Activated CD8-positive, alpha-beta T cell treated with anti-CD3 and anti-CD28 coated beads for 36 hours (primary cell): ENCODE measurements at places on chromosomes 2 and 18.

- no peak for DNase-seq
Measured at GRCh38 chr18:43175257-43175656, 59.8 kb upstream of the RIT2 start.

GRCh38 chr2:227474410-227474809 lies 2.5 kb downstream of the AGFG1 start:
- no peak for DNase-seq

DNA sequence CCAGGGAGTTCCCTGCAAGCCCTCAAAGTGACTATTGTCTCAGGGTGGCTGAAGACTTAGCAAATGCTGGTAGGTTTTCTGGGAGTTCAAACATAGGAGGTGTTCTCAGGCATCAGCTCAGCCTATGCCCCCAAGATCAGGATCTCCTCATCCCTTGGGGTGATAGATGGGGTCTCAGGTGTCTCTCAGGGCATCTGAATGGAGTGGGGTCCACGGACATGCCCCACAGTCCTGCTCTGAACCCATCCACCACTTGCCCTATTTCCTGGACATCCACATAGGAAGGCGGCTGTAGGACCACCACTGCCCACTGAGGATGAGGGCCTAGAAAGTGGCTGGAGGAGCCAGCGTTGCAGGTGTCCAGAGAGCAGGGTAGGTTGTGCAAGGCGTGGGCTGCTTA lies 287.0 kb upstream of the CXCR4 start:
- DNase-seq, result no peak

DNA sequence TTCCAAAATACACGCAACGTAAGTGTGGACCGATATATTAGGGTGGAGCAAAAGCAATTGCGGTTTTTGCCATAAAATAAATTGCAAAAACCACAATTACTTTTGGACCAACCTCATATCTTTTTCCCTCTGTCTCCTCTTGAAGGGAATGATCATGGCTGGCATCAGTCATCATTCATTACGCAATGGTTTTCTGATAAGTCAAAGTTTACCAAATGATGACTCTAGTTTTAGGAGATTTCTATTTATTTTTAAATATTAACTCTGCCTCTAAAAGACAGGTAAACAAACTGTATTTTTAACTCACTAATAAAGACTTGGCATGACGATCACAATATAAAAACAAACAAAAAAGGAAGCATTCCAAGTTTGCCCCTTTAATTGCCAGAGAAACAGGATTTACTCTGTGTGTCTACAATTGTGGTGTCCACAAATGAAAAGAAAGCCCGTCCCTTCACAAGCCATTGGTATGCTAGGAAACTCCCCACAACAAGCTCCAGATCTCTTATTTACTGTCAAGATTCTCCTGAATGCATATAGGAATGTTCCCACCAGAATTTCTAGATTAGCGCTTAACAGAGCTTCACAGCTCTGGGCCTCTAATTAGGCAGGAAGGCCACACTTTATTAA lies 61.3 kb downstream of the IRS1 start:
- DNase-seq, result no peak

GRCh38 chr2:45777996-45778719 lies 126.7 kb downstream of the PRKCE start:
- no peak for DNase-seq

DNA sequence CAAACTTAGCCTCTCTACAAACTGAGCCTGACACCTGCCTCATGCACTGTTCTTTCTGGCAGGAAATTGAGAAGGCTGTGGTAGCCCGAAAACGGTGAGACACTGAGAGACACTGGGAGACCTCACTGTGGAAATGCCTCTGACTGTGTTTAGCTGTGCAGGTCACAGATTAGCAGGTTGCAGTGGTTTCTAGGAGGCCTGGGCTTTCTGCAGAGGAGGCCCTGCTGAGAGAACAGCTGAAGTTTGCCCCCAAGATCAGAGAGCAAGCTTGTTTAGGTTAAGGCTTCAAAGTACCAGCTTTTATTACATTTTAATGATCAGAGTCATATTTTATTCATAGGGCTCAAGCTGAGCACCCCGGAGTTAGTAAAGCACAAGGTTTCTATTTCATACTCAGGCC lies 68.7 kb upstream of the LYPD6 start:
- no peak for DNase-seq

GRCh38 chr2:67923696-67924095 lies 139.1 kb downstream of the C1D start:
- no peak for DNase-seq

GRCh38 chr2:168907940-168908662 lies 7.0 kb downstream of the G6PC2 start:
- DNase-seq, result no peak

- no peak for DNase-seq
Measured at GRCh38 chr2:170052151-170052550, 125.8 kb upstream of the MYO3B start.

- peak; percentile 77 for DNase-seq
Measured at GRCh38 chr2:9753665-9754531, 89.4 kb upstream of the TAF1B start.

GRCh38 chr2:224969095-224969494 lies 73.2 kb downstream of the DOCK10 start:
- DNase-seq, result no peak

GRCh38 chr2:42846932-42847595 lies 54.7 kb upstream of the HAAO start:
- DNase-seq, result no peak

GRCh38 chr2:27779417-27780055 lies 8.0 kb downstream of the MRPL33 start:
- DNase-seq, result no peak

GRCh38 chr2:197189426-197190099 lies 121.0 kb downstream of the ANKRD44 start:
- DNase-seq, result no peak

- DNase-seq, result no peak
Measured at GRCh38 chr2:29816651-29817050, 104.7 kb downstream of the ALK start.

DNA sequence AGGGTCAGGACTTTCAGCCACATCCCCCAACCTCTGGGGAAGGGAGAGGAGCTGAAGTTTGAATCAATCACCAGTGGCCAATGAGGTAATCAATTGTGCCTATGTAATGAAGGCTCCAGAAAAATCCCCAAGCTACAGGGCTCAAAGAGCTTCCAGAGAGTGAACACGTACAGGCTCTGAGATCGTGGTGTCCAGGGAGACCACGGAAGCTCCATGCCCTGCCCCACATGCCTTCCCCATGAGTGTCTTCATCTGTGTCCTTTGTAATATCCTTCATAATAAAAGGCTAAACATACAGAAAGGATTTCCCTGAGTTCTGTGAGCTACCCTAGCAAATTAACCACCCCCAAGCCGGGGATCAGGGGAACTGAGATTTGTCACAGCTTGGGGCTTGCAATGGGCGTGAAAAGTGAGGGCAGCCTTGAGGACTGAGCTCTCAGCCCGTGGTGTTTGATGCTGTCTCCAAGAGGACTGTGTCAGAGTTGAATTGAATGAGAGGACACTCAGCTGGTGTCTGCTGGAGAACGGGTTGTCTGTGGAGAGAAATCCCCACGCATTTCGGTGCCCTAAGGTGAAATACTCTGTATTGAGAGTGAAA lies 25.5 kb upstream of the TUBB6 start:
- no peak for DNase-seq

DNA sequence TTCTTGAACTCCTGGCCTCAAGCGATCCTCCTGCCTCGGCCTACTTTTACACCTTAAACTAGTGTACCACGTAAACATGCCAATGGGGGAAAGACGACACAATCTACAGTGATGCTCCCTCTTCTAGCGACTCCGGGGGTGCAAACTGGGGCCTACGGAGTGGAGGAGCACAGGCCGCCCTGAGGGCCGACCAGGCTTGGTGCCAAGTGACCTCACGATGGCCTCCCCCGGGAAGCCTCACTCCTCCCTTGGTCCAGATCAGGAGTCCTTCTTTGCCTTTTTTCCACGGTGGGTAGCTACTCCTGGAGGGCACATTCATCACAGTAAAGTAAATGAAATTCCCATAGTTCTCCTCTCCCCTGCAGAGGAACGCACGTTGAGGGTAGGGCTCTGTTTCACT lies 73.5 kb downstream of the HNRNPLL start:
- no peak for DNase-seq

DNA sequence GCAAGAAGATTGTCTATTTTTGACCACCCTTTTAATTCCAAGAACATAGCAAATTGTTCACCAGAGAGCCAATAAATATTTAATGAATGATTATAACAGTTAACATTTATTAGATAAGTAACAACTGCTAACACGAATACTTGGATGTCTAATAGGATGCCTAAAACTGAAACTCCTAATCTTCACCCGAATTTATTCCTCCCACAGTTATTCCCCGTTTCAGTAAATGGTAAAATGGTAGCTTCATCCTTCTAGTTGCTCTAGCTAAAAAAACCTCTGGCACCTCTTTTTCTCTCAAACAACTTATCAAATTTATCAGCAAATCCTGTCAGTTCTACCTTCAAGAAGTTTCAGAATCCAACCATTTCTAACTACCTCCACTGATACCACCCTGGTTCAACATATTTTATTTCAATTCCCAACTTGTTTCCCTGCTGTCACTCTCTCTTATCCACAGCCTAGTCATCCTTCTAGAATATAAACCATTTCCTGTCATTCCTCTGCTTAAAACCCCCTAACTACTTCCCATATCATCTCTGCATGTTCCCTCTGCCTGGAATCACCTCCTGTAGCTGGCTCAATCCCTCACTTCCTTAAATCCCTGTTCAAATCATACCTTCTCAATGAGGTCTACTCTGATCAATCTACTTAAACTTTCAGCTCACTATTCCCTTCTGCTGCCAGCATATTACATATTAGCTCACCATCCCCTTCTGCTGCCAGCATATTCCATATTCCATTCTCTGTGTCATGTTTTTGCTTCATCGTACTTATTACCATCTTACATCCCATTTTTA lies 93.8 kb downstream of the ROCK2 start:
- no peak for DNase-seq

- DNase-seq, result no peak
Measured at GRCh38 chr2:210626849-210627248, 70.5 kb downstream of the CPS1 start.

- DNase-seq, result no peak
Measured at GRCh38 chr2:197103363-197103762, 176.9 kb upstream of the PGAP1 start.

DNA sequence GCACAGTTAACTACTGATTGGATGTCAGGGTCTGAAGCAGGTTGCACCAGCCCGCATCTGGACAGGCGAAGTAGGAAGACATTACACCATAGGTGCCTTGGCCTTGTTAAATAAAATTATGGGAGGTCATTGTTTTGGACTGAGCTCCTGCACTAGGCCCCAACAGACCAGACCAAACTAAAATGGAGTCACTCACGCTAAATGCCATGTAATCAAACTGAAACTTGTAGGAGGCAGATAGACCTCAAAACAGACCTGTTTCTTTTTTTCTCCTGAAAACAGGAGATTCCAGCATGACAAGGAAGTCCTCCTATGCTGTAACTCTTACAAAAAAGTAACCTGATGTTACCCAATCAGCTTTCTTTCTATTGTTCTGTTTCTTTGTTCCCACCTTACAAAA lies 15.5 kb upstream of the NFU1 start:
- no peak for DNase-seq

DNA sequence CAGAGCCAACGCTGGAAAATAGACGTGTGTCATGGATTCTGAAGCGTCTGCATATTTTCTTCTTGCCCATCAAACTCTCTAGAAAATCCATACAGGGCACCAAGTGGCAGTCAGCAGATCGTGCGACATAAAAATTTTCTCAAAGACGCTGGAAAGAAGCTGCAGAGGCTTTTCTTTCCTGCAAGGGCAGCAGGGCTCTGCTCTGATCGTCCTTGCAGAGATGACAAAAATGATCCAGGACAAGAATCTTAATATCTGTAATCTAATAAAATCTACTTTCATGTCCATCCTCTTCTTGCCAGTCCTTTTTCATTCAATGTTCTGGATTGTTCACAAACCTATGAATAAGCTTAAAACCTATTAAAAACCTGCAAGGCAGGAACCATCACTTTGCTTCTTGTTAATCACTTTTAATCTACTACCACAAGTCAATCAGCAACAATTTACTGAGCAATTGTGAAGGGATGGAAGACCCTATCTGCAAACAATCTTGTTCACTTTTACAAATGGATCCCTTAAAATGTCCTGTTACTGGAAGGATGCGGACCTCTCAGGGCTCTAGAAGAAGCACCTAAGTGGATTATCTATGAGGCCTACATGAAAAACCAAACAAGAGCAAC lies 93.6 kb downstream of the MREG start:
- DNase-seq, result no peak

DNA sequence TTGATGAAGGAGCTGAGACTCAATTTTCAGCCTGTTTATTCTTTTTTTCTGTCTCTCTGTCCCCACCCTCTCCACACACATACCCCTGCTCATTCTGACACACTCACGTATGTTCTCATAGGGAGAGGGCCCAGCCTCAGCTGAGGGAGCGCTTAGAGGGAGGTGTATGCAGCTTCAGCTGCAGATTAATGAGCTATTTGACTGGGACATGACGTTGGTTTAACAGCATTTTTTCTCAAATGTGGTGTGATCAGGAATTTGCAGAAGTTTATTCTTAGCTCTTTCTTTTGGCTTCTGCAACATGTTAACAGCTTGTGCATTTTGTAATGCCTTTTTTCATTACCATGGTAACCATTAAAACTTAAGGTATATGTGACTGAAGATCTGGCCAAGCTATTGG lies 1547.1 kb upstream of the PIK3C3 start:
- no peak for DNase-seq

DNA sequence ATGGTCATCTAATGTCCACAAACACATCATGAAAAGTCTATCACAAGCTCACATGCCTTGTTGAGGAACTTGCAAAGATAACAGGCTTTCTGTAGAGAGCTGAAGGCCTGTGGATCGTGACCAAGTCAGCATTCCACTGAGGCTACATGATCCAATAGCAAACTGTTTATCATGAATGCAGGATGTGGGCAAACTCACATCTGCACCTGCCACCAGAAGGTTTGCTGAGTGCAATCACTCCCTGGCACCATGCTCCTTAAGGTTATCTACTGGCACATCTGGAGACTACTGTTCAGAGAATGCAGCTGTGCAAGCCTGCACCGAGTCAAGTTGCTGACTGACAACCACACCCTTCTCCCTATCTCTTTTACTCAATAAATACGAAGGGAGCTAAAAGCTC lies 67.3 kb upstream of the ACAA2 start:
- no peak for DNase-seq

GRCh38 chr2:17578466-17578928 lies 38.0 kb downstream of the VSNL1 start:
- no peak for DNase-seq
